Right cardiac atrium (tissue), 5 donors: ENCODE measurements at places on chromosomes 11 and 22. TPM values are rescaled to one million over a fixed set of nuclear protein-coding genes. Genes with fewer than 3 reads are reported as not detected.

DNA sequence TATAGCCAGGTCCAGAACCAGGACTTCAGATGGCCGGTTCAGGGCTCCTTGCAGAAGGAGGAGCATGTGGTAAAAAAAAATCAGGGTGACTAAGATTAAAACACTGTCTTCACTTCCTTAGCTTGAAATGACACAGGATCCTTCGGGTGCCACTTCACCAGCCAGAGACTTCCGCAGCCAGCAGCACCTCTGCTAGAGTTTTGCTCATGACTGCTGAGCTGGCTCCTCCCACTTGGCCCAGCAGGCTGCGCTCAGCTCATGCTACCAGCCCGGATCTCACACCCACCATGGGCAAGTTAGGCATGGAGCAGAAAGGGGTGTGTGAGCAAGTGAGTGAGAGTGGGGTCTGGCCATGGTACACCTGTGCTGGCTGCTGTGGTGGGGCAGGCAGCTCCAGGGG is 6.6 kb upstream of the MS4A18 start:
- DNase-seq: no peak

Gene MUC6
- polyA plus RNA-seq: 0.05 TPM

DNA sequence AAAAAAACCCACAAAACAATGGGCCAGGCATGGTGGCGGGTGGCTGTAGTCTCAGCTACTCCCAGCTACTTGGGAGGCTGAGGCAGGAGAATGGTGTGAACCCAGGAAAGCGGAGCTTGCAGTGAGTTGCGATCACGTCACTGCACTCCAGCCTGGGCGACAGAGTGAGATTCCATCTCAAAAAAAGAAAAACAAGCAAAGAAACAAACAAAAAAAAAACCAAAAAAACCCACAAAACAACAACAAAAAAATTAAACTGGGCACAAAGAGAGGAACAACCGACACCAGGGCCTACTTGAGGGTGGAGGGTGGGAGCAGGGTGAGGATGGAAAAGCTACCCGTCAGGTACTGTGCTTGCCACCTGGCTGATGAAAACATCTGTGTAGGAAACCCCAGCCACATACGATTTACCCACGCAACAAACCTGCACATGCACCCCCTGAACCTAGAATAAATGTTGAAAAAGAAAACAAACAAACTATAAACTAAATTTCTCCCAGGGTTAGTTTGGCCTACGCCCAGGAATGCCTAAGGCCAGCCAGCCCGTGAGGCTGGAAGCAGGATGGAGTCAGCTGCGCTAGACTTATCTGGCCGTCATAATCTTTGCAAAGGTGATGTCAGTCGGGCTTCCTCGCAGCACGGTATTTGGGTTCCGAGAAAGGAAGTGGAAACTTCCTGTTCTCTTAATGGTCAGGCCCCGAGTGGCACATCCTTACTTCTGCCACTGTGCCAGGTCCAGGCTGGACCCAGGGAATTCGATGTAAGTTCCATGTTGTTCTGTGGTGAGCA is 21.9 kb upstream of the CYB5R3 start:
- no peak for DNase-seq

GRCh38 chr22:18977824-18978425 is 41.8 kb upstream of the PRODH start:
- DNase-seq: no peak

Gene OR52N2
- polyA plus RNA-seq: not detected
